ENCODE measurements at places on chromosomes 11 and 22.

DNA sequence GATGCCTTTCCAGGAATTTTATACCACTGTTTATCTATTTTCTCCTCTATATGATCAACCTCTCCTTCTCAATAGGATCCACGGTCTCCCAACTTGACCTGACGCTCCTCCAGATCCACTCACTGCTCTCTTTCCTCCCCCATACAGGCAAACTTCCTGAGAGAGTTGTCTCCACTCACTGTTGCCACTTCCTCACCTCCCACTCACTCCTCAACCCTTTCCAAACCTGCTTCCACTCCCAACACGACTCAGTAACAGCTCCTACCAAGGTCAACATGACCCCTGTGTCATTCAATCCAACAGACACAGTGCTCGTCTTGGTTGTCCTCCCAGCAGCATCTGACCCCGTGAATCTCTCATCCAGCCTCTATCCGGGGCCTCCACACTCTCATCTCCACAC lies 3.1 kb downstream of the APBB1 start:
- H3K36me3 ChIP-seq: peaks cover 9% of the 10 kb centered on the region
- peaks cover 7% of the 10 kb centered on the region for H3K4me1 ChIP-seq
- no peak for DNase-seq

DNA sequence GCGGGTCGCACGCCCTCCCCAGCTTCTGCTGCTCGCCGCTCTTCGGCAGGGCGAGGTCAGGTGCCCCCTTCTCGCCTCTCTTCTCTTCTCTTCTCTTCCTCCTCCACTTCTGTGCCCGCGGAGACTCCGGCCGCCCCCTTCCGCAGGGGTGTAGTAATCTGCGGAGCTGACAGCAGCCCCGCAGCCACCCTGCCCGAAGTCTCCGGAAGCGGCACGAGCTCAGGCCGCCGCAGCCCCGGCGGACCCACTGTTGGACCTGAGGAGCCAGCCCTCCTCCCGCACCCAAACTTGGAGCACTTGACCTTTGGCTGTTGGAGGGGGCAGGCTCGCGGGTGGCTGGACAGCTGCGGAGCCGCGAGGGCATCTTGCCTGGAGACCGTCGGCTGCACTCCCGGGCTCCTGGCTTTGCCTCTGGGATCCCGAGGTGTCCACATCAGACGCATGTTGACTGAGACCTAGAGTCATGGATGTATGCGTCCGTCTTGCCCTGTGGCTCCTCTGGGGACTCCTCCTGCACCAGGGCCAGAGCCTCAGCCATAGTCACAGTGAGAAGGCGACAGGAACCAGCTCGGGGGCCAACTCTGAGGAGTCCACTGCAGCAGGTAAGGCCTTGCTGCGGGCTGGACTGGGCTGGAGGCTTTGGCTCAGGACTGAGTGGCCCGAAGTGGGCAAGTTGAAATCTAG lies 486 bp downstream of the STIM1 start:
- H3K4me3 ChIP-seq: peak overlapping the region; percentile 98
- peaks cover 21% of the 10 kb centered on the region for H3K36me3 ChIP-seq
- DNase-seq: peak; percentile 71

GRCh38 chr22:27820896-27821866 lies 19.6 kb upstream of the MN1 start:
- H3K36me3 ChIP-seq: peaks cover 2% of the 10 kb centered on the region
- DNase-seq: no peak
- no peaks in the 10 kb centered on the region for H3K4me1 ChIP-seq
- H3K4me3 ChIP-seq: no peak overlapping the region
- no peak overlapping the region for H3K27ac ChIP-seq
- H3K27me3 ChIP-seq: peaks cover 9% of the 10 kb centered on the region

DNA sequence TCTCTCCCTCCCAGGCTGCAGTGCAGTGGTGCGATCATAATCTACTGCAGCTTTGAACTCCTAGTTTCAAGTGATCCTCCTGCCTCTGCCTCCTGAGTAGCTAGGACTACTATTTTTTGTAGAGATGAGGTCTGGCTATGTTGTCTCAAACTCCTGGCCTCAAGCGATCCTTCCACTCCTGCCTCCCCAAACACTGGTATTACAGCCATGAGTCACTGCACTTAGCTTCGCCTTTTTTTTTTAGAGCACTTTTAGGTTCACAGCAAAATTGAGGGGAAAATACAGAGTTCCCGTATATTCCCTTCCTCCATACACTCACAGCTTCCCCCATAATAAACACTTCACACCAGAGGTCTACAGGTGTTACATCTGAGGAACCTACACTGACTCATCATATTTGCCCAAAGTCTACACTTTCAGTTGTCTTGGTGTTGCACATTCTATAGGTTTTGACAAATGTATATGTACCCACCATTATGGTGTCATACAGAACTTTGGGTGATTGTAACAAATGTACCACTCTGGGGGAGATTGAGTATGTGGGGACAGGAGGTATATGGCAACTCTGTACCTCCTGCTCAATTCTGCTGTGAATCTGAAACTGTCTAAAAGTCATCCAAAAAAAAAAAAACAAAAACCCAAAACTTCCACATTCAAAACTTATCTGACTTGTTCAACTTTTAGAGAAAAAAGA lies 11.3 kb upstream of the SLC37A4 start:
- no peak overlapping the region for H3K27ac ChIP-seq
- peaks cover 18% of the 10 kb centered on the region for H3K36me3 ChIP-seq
- no peaks in the 10 kb centered on the region for H3K4me1 ChIP-seq
- no peak overlapping the region for H3K4me3 ChIP-seq

DNA sequence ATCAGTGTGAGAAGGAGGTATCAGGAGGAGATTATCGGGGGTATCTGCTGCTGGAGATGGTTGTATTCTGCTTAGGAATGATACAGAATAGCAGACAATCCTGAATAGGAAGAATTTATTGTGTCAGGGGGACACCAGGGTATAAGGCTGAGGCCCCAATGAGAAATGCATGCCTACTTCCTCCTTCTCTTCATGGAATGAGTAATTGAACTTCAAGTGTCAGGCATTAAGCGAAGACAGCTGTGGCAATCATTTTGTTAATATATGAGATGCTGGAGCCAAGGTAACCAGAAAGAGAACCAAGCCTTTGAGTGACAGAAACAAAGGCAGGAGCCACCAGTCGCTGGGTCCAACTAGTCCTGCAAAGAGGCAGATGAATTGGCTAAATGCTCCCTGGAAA lies 49.1 kb downstream of the KIRREL3 start:
- H3K36me3 ChIP-seq: no peaks in the 10 kb centered on the region
- no peak overlapping the region for H3K27ac ChIP-seq
- H3K4me3 ChIP-seq: no peak overlapping the region
- no peaks in the 10 kb centered on the region for H3K27me3 ChIP-seq
- H3K4me1 ChIP-seq: no peaks in the 10 kb centered on the region

DNA sequence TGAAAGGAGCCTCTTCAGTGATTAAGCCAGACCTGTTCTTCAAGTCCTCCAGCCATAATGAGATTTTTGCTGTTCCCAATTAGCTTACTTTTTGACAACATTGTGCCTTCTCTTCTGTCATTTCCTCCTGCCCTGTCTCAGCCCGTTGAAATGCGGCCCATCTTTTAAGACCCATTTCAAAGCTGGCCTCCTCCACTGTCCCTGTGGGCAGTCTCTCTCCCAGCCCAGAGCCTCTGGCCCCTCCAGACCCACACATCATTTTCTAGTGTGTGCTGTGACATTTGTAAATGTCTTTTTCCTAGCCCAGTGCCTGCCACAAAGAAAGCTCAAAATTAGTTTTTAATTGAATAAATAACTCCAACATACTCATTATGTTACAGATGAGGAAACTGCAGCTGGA lies 70.9 kb downstream of the BUD13 start:
- no peaks in the 10 kb centered on the region for H3K36me3 ChIP-seq
- no peaks in the 10 kb centered on the region for H3K4me1 ChIP-seq
- no peak for DNase-seq
- H3K27me3 ChIP-seq: peaks cover 18% of the 10 kb centered on the region
- no peak overlapping the region for H3K27ac ChIP-seq

DNA sequence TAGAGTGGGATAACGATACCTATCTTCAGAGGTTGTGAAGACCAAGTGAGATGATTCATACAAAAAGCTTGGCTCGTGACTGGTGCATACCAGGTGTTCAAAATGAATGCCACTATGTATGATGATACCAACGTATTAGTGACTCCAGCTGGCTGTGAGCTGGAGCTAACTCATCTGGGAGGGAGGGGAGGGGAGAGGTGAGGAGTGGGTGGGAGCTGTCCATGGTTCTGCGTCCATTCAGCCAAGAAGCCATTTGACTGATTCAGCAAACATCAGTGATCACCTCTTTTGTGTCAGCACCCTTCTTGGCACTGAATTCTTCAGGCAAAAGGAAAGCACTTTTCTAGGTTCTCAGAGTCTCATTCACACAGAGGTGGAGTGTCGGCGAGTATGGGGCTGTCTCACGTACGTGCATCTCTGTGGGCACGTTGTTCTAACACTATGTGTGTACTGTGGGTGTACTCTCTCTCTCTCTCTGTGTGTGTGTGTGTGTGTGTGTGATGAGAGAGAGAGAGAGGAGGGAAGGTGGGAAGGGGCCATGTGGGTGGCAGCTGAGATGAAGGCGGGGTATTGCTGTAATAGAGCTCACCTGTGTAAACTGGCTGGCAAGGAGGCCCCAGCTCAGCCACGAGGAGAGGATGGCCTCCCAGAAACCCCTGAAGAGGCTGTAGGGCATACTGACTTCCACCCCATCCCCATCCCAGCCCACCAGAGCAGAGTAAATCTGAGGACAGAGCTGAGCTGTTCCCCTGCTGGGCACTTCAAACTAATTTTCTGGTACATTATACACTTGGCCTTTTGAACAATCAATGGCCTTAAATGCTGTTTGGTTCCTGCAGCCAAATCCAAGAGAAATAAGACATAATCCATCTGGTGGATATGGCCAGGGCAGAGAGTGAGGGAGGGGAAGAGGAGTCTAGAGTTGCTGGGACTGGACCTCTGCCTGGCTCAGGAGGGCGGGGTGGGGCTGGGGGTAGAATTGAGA lies 96.1 kb upstream of the THY1 start:
- no peaks in the 10 kb centered on the region for H3K4me1 ChIP-seq
- no peak overlapping the region for H3K27ac ChIP-seq

Measured in activated naive CD4-positive, alpha-beta T cell treated with anti-CD3 and anti-CD28 coated beads, Interleukin-2, amount 10 ng/mL, durations not matched to agents 7 days and 5 days (primary cell).